Kidney (tissue), 22 donors: ENCODE measurements at places on chromosomes 13 and 19. TPM values are rescaled to one million over a fixed set of nuclear protein-coding genes. Genes with fewer than 3 reads are reported as not detected.
A peak's percentile ranks its signal among the peaks of the same experiment; 100 is the strongest.

- no peak for DNase-seq
These were observed 194.3 kb upstream of the SOX1 start for GRCh38 chr13:111872475-111873150.

GRCh38 chr19:6767357-6768235, at the start of gene SH2D3A:
TSS of gene SH2D3A (minus strand) at chr19:6767435. CDS start at chr19:6763748, 3,687 bp downstream.
- peak; percentile 90 for DNase-seq

GRCh38 chr13:75872980-75873379, 236.8 kb downstream of the LMO7 start:
- no peak for DNase-seq

DNA sequence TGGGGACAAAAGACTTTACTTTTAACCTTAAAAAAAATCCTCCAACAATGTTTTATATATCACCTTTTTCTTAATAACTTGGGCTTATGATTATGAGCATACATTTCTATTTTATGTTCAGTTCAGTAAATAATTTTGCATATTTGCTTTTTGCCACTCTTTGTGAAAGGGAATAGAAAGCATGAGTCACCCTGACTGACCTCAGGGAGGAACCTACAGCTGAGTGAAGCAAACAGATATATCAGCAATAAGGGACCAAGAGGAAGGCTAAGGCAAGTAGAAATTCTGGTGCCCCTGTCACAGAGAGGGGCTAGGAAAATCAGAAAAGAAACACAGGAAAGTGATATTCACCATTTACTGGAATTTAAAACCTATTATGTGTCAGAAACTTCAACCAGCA, 37.2 kb upstream of the SOHLH2 start:
- no peak for DNase-seq

- DNase-seq: no peak
These were observed 32.3 kb downstream of the COL4A1 start for GRCh38 chr13:110274687-110275086.

GRCh38 chr19:4232614-4233281, 3.4 kb downstream of the EBI3 start:
- DNase-seq: no peak

DNA sequence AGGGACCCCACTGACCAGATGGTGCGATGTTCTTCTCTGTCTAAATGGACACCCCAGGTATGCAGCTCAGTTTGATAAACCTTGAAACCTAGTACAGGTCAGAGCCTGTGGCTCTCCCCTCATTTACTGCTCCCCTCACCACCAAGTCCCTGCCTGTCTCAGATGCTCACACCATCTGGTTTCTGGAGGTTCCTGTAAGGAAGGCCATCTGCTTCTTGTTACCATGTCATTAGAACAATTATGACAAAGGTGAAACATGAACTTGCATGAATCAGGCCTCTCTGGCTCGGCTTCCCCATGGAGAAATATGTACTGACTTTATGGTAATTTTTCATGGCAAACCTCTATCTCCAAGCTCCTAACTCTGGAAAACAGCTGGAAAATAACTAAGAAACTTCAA, 965.7 kb downstream of the UQCRFS1 start:
- no peak for DNase-seq

GRCh38 chr13:113139577-113139976, 17.0 kb downstream of the F10 start:
- DNase-seq: no peak

DNA sequence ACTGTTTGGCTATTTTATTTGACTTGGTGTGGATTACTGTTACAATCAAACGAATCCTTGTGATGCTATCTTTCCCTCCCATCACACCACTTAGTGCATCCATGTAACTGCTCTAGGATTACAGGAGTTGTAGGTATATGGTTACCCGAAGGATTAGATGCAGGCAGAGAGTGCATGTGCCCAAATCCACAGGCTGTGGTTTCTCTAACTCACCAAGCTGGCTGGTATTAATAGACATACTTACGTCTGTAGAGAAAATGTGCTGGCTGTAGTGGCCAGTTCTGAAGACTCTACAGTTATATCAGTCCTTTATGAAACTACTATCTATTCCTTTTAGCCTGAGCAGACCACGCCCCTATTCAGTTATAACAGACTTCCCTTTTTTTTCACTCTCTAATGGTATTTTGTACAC, 1.1 kb upstream of the HMGB1 start:
- peak; percentile 52 for DNase-seq

The PGLYRP1 gene
- total RNA-seq: not detected

DNA sequence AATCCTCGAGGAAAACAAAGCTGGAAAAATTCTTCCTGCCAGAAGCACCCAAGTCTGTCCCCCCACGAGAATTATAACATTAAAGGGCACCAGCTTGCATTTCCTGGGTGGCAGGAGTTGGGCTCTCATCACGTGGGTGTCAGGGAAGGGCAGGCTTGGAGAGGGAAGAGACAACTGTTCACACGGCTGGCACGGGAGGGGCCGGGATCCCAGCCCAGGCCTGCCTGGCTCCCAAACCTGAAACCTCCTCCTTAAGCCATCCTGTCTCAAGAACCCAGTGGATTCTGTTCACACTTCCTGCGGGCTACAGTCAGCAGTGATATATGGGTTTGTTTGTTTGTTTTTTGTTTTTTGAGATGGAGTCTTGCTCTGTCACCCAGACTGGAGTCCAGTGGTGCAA, 12.2 kb downstream of the GRIK5 start:
- no peak for DNase-seq

GRCh38 chr19:52943134-52943883, 19.4 kb downstream of the ZNF816 start:
- no peak for DNase-seq

The ANKLE1 gene
- total RNA-seq: 0.54 TPM

The CGB1 gene
- total RNA-seq: not detected

The TNFSF11 gene
- total RNA-seq: 0.22 TPM

DNA sequence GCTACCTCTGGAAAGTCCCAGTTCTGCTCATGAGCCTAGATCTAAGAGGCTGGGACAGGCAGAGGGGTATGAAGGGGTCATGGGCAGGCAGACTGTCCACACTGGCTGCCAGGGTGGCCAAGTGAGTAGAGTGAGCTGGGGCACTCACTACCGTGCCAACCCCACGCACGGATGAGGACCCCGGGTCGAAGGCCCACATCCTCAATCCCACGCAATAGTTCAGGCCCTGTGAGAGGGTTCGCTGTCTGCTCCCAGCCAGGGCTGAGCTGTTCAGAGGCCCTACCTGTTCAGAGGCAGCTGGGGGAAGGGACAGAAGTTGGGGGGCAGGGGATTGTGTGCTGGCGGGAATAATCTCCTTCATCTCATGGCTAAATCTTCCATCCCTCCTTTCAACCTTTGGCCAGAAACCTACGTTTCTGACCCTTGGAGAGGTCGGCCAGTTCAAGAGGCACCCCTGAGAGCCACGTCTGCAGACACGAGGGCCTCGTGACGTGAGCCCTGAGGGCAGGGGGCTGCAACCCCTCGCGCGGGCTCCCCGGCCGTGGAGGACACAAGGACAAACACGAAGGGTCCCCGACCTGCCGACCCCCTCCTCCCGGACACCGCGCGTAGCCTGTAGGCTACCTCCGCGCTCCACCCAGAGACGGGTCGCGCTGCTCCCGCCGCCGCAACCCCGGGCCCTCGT, 1.0 kb upstream of the RPS5 start:
- DNase-seq: no peak

- no peak for DNase-seq
These were observed 7.9 kb upstream of the HSH2D start for GRCh38 chr19:16135430-16136127.

GRCh38 chr13:33092073-33092987, 76.1 kb downstream of the KL start:
- DNase-seq: no peak

DNA sequence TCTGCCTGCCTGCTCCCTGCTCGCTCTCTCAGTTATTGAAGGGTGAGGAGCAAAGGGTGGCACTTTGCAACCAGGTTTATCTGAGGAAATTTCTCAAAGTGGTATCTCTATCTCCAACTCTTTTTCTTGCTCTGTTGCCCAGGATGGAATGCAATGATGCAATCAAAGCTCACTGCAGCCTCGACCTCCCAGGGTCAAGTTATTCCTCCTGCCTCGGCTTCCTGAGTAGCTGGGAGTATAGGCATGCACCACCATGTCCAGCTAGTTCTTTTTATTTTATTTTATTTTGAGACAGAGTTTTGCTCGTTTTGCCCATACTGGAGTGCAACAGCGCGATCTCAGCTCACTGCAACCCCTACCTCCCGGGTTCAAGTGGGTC, 4.9 kb downstream of the ACTMAP start:
- peak; percentile 22 for DNase-seq

The TEX29 gene
- total RNA-seq: not detected

DNA sequence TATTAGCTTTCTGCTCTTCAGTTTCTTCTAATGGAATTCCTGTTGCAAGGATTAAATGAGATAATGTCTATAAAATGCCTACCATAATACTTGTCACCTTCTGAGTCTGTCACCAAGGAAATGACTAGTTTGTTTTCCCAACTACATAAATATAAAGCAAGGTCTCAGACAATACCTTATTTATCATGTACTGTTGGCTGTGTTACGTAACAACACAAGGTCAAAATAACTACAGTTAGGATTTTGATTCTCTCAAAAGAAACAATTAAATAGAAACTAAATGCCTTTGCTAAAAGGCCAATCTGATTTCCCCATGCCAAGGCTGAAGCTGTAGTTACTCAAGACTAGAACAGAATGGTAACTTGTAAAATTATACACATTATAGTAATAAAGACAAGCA, 134.5 kb downstream of the PCDH9 start:
- no peak for DNase-seq

- peak; percentile 56 for DNase-seq
These were observed 28.2 kb upstream of the C13orf46 start for GRCh38 chr13:114002009-114002544.

DNA sequence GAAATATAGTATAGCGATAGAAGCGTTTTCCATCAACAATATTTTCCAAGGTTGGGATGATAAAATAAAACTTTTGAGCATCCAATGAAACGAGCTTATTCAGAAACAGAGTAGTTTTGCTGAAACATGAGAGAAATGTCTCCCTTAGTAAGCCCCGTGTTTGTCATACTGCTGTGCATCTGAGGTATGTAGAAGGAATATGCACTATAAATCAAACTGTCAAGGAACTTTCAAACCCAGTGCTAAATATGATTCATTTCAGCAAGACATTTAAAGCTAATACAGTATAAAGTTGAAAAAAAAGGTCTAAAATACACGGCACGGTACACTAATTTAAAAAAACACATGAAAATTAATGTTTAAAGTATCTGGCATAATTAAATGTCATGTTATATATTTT, 546.2 kb downstream of the SLITRK5 start:
- DNase-seq: no peak

The CATSPERD gene
- not detected for total RNA-seq

DNA sequence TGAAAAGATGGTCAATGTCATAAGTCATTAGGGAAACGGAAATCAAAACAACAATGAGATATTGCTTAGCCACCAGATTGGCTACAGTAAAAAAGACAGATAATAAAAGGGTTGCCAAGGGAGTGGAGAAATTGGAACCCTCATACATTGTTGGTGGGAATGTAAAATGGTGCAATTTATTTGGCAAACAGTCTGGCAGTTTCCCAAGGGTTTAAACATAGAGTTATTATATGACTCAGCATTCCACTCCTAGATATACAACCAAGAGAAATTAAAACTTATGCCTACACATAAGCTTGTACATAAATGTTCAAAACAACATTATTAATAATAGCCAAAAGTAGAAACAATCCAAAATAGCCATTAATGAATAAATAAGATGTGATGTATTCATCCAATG, 9.9 kb upstream of the ZNF227 start:
- no peak for DNase-seq

The PABPC3 gene
- total RNA-seq: 0.22 TPM

The ELSPBP1 gene
- total RNA-seq: not detected

- DNase-seq: peak; percentile 93
These were observed 10.7 kb downstream of the TPGS1 start for GRCh38 chr19:517721-518597.

GRCh38 chr13:22017226-22017625, 346.4 kb downstream of the FGF9 start:
- DNase-seq: no peak

GRCh38 chr13:105611424-105611823, 924.0 kb downstream of the EFNB2 start:
- no peak for DNase-seq

The ZNF154 gene
- total RNA-seq: 11.1 TPM

DNA sequence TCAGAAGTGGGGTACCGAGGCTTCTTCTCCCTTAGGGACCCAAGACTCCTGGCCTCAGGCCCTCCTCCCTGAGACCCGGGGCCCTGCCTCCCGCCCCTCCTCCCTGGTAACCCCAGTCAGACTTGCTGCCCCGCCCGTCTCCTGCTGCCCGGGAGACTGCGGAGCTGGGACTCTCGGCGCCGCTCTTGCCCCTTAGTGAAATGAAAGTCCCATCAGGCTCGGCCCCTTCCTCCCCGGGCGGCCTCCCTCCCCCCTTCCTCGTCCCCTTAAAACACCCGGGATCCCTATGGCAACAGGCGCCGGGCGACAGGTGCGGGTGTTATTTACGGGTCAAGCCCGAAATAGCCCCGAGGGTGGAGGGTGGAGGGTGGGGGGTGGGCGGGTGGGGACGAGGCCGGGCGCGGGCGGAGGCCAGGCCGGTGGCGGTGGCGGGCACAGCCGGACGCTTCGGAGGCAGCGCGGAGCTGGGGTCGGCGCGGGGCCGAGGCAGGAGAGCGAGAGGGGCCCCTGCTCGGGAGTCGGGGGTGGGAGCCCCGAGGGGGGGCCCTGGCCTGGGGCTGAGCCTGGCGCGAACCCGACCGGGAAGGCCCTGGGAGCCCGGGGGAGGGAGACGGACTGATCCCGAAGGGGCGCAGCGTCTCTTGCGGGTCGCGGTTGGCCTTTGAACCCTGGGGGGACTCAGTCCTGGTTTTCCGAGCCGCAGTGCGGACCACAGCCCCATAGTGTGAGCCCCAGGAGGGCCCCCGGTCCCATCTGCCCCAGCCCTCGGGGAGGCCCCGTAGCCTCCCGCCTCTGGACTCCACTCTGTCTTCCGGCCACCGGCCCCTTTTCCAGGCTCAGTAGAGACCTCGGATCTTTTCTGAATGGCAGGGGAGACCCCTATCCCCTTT, at the start of gene CACNG6:
CACNG6 (plus strand) TSS at position 414 of the 890 bp plus-strand sequence. CDS start 1,241 bp downstream, outside the sequence.
- no peak for DNase-seq

DNA sequence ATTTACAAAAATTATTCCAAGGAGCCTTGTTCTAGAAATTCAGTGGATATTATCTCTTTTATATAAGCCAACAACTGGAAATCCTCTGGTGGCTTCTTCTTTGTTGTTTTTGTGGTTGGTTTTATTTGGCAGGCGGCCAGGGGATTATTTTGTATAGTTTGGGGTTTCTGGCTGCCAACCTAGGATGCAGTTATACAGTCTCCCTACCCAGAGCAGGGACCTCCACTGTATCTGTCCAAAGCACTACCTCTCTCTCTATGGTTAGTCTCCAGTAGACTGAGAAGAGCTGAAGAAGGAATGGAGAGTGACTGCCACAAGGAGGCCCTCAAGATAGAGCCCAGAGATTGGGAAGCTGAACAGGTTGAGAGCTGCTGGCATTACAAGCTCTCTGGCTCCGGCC, 80.2 kb downstream of the ZAR1L start:
- DNase-seq: no peak

- DNase-seq: no peak
These were observed 21.8 kb downstream of the NOSIP start for GRCh38 chr19:49558591-49558990.
